ENCODE measurements at places on chromosomes 1 and 21.

- no peak for DNase-seq
Measured at GRCh38 chr21:44329086-44329889, 9.9 kb downstream of the CFAP410 start.

- DNase-seq = no peak
Measured at GRCh38 chr1:6745073-6745472, 40.2 kb upstream of the CAMTA1 start.

GRCh38 chr1:206706298-206706791, 21.6 kb downstream of the MAPKAPK2 start:
- no peak for DNase-seq

GRCh38 chr1:221294242-221294641, 415.0 kb downstream of the HLX start:
- no peak for DNase-seq

GRCh38 chr1:84272401-84272800, 29.1 kb upstream of the SAMD13 start:
- no peak for DNase-seq

GRCh38 chr1:53310847-53311681, 16.8 kb downstream of the LRP8 start:
- peak; percentile 46 for DNase-seq

DNA sequence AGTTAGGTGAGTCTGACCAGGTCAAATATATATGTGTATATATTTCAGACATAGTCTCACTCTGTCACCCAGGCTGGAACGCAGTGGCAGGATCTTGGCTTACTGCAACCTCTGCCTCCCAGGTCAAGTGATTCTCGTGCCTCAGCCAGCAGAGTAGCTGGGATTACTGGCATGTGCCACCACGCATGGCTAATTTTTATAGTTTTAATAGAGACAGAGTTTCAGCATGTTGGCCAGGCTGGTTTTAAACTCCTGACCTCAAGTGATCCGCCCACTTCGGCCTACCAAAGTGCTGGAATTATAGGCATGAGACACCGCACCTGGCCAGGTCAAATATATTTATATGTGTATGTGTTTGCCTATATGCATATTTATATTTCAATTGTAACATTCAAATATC, 581.5 kb upstream of the B3GALT2 start:
- no peak for DNase-seq

GRCh38 chr21:28325618-28326017, 667.1 kb downstream of the LTN1 start:
- no peak for DNase-seq

GRCh38 chr1:101108111-101108500, 82.5 kb upstream of the DPH5 start:
- no peak for DNase-seq

DNA sequence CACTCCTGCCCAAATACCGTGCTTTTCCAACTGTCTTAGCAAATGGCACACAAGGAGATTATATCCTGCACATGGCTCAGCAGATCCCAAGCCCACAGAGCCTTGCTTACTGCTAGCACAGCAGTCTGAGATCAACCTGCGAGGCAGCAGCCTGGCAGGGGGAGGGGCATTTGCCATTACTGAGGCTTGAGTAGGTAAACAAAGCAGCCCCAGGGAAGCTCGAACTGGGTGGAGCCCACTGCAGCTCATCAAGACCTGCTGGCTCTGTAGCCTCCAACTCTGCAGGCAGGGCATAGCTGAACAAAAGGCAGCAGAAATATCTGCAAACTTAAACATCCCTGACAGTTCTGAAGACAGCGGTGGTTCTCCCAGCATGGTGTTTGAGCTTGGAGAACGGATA, 70.1 kb upstream of the PTBP2 start:
- no peak for DNase-seq

DNA sequence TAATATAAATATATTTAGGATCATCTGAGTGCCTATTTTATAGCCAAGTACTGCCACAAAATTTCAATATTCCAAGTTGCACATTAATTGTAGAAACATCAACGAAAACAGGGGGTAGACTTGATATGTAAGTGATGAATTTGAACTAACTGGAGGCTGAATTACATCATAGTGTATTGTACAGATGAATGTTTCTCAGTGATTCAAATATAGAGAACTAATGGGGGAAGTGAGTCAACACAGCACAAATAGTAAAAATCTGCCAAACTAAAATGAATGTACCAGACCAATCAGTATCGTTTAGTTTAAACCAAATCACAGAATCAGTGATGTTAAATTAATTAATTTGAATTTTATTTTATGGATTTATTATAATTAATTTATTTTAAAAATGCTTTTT, 42.8 kb downstream of the RTCA start:
- DNase-seq = no peak

DNA sequence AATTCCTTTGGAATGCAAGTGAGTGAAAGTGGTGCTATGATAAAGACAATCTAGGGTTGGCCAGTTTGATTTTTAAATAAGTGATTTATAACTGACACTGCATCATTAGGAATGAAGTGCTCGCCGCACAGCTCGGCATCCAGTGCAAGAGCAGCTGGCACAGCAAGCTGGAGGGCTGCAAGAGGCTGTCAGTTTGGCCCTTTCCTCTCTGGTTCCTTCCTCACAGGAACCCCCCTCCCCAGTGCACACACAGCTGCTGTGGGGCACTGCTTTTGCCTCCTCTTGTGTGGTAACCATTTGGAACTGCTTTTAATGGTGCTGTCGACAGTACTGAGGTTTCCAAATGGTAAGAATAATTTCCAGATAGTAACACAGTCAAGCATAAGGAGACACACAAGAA, 10.4 kb upstream of the BCAR3 start:
- no peak for DNase-seq

Measured in cerebellar cortex (tissue), 1 donor.